ENCODE measurements at places on chromosomes 13 and 19. TPM values are rescaled to one million over a fixed set of nuclear protein-coding genes. Genes with fewer than 3 reads are reported as not detected.

CNFN gene
- 4.8 TPM for total RNA-seq

NAPA gene
- total RNA-seq: 117 TPM

TRPM4 gene
- total RNA-seq: 13.1 TPM

- DNase-seq: no peak
These were observed 2.3 kb downstream of the PPP1R15A start for GRCh38 chr19:48874303-48875135.

GRCh38 chr19:11479090-11479897, 1.6 kb downstream of the ELAVL3 start:
- DNase-seq: no peak

Data from breast epithelium (tissue), 4 donors.